ENCODE measurements at places on chromosomes 16 and 17.
A peak's percentile ranks its signal among the peaks of the same experiment; 100 is the strongest.

DNA sequence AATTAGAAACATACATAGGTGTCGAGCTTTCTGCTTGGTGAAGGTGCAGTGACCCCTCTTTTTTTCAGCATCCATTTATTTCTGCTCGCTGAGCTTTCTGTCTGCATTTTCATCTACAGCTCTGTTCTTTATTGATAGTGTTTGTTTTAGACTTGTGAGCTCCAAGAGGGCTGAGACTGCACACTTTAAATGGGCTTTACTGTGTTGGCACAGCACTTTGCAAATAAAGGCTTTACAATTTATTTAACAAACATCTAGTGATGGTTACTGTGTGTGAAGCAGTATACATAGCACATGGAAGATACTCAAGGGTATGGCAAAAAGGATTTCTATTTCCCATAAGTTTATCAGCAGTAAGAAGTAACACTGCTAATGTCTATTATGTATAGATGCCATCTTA is 563.7 kb upstream of the HSBP1 start:
- no peak for DNase-seq

DNA sequence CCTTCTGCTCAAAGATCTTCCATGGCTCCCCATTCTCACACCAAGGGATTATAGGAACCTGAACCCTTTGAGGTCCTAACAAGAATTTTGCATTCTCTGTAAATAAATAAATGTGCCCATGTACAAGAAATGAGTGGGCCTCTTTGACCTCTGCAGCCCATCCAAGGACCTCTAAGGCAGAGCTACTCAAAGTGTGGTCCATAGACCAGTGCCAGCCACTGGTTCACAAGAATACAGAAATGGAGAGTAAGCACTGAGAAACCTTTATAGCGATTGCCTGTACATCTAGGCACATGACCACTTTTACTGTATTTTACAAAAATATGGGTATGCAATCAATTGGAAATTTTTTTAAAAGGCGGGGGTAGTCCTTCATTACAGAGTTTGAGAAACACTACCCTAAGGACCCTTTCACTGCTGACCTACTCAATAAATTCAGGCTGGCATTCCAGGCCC is 7.8 kb upstream of the SRCIN1 start:
- DNase-seq: no peak

- DNase-seq: no peak
Observed at GRCh38 chr17:48575673-48576478, 2.3 kb downstream of the HOXB4 start.

DNA sequence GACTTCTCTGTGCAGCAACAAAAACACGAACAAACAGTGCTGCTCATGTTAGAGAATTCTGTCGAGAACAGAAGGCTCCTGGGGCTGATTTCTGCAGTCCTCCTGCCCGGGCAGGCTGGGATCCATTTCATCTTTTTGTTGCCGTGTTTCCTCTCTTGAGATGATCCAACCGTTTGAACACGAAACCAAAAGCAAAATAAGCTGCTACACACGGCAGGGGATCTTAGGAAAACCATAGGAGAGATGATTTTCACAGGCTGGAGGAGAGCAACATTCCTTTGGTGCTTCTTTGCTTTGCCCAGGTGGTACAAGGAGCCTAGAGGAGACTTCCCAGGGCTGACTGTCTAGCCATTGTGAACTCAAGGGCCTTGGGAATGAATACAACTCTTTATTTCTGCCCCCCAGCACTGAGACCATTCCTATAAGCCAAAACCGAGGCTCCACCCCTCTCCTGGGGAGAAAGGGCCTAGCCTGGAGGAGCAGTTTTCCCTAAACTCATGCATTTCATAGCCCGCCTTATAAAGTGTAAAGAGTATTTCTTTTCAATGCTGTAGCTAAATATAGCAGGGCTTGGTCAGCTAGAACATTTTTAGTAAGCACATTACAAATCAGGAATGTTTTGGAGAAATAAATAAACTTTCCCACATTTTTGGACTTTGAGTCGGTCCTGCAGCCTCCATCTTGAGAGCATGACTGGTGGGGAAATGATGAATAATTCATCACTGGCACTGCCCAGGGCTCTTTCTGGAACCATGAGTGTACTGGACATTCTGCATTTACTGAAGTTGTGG is 7.7 kb downstream of the FOXL1 start:
- no peak for DNase-seq

DNA sequence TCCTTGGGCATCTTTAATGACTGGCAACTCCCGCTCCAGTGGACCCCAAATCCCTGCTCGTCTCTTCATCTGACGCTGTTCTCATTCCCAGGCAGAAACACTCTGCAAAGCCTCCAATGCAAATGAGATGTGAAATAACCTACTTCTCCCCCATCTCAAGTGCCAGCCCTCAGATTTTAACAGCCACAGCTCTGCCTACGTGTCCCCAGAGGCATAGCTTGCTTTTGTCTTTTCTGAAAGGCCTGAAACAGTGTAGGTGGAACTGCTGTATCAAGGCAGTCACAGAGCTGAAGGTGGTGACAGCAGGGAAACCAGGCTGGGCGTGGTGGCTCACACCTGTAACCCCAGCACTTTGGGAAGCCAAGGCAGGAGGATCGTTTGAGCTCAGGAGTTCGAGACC is 14.7 kb downstream of the RPH3AL start:
- DNase-seq: no peak

GRCh38 chr16:13436641-13437412 is 483.1 kb upstream of the ERCC4 start:
- DNase-seq: no peak

DNA sequence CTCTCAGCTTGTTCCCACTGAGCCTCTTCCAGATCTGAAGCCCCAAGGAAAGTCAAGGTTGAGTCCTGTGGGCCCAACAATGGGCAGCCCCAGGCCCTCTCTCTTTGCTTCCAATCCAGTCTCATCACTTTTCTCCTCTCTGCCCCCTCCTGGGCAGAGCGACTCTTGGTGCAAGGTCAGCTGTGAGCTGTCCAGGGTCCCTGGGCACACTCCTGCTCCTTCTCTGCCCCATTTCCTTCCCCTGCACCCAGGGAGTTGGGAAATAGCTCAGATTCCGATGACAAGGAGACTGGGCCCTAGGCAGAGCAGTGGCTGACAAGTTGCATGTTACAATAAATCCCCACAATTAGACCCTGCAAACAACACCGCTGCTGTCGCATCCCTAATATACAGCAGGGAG is 16.1 kb upstream of the CRHR1 start:
- DNase-seq: no peak

DNA sequence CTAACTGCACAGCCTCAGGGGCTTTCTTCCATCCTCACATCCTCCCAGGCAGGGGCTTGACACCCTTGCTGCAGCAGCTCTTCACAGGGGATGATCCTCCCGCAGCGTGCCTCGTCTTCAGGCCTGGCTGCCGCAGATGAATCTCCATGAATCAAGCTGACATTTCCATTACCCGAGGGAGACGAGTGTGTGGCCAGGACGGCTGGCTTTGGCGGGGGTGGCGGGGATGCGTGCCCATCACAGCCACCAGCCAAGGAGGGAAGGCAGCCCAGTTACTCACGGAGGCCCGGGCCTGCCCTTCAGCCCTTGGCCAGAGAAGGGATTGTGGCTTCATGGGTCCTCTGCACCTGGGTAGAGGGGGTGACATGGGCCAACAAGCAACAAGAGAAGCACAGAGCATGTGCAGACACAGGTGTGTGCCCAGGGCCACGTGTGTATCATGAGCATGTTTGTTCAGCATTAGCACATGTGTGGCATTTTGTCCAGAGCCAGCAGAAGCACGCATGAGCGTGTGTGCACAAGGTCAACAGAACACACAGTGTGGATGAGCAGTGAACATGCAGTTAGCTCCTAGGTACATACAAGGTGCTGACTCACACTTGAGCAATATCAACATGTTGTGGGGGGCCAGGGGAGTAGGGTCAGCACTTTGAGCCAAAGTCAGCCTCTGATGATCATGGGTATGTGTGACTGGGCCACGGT is 236.4 kb downstream of the KATNIP start:
- no peak for DNase-seq

DNA sequence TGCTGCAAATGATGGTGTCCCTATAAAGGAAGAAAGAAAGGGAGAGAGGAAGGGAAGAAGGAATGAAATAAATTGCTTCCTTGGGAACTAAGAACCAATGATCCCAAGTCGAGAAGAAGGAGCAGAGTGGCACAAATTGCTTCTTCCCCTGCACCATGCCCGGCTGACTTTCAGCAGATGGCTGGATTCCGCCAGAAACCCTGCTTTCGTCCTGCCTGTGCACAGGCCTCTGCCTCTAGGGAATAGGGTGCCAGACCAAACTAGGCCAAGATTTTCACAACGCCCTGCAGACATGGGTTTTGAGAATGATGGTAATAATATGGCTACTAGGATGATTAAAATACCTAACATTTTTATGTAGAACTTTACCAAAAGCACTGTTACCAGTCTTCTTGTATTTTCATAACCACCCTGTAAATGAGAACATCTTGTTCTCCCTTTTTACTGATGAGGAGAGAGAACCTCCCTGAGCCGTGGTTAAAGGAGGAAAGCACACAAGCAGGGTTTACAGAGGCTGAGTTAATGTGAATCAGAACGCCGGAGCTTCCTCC is 122.1 kb upstream of the HSBP1 start:
- no peak for DNase-seq

DNA sequence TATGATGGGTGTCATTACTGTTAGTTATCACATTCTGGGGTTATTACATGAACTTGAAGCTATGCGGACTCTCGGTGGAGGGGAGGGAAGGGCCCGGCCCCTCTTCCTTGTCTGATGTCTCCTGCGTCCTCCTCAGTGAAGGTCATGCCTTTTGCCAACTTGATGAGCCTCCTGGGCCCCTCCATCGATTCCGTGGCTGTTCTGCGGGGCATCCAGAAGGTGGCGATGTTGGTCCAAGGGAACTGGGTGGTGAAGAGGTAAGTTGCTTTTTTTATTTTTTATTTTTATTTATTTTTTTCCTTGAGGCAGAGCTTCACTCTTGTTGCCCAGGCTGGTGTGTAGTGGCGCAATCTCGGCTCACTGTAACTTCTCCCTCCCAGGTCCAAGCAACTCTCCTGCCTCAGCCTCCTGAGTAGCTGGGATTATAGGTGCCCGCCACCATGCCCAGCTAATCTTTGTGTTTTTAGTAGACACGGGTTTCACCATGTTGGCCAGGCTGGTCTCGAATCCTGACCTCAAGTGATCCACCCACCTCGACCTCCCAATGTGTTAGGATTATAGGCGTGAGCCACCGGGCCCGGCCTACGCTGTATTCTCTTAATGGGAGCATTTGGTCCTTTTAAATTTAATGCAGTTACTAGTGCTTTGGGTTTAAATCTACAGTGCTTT is 21.6 kb downstream of the POLR3E start:
- DNase-seq: peak; percentile 30

GRCh38 chr17:73013301-73013700 is 79.2 kb downstream of the SLC39A11 start:
- DNase-seq: no peak

- no peak for DNase-seq
Observed at GRCh38 chr16:642189-643049, 791 bp downstream of the MCRIP2 start.

- DNase-seq: peak; percentile 67
Observed at GRCh38 chr17:38702166-38702915, 2.7 kb upstream of the MLLT6 start.

- DNase-seq: no peak
Observed at GRCh38 chr17:32497431-32498205, 10.8 kb downstream of the CDK5R1 start.

- DNase-seq: no peak
Observed at GRCh38 chr16:31880322-31880979, 6.8 kb downstream of the ZNF267 start.

DNA sequence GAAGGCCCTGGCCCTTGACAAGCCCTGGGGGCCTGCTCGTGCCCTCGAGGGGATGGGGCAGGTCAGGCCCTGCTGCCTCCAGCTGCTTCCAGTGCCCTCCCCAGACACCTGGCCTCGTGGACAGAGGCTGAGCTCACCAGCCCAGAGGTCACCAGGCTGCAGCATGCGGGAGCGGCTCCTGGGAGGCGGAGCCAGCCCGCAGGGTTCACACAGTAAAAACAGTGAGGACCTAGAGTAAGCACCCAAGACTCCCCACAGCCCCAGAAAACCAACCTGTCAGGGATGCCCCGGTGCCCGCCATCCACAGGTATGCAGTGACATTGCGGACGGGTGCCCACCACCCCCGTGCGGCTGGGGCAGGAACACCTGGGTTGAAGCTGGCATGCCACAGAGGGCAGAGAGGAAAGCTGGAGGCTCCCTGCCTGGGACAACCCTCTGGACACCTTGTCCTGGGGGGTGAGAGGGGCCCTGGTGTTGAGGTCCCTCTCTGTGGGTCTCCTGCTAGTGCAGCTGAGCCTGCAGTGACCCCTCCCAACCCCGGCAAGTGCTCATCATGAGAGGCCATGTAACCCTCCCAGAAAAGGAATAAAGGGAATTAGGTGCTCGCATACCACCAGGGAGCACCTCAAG is 62.1 kb downstream of the LMF1 start:
- DNase-seq: no peak

DNA sequence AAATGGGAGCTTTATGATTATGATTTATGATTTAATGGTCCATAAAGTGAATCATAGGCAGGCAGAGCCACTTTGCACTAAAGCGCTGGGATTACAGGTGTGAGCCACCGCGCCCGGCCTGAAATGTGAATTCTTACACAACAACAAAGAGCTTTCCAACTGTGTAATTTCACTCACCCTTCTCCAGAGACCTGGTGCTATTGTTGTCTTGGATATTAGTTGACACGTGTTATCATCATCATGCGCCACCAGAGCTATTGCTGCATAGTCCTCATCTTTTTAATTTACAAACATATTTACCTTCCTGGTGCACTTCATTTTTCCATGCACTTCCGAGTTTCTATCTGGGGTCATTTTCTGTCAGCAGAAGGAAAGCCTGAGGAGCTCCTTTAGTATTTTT is 4.8 kb upstream of the UTS2R start:
- DNase-seq: no peak

GRCh38 chr17:8158267-8159031 is 4.3 kb downstream of the VAMP2 start:
- peak; percentile 88 for DNase-seq

GRCh38 chr17:67033613-67034012 is 10.7 kb upstream of the CACNG1 start:
- no peak for DNase-seq

DNA sequence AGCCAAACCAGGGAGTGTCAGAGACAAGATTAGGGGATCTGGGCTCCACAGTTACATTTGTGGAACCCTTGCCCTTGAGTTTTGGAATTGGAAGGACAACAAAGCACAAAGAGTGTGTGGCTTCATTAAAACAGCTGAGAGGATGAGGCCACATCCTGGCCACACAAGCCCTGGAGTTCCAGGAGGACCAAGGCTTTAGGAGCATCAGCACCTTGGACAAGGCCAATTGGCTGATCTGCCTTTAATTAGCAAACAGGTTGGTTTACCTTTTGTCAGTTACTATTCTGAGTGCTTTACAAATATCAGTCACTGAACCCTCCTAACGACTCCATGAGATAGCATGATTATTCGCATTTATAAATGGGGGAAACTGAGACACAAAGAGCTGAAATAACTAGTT is 54.7 kb downstream of the SLC6A2 start:
- no peak for DNase-seq

- DNase-seq: no peak
Observed at GRCh38 chr16:68297908-68298307, 12.8 kb downstream of the SLC7A6OS start.

All from stimulated activated CD8-positive, alpha-beta memory T cell treated with anti-CD3 and anti-CD28 coated beads, Interleukin-2, amount 100 ng/mL, for 48 hours (primary cell).